PC-3 (cell line): ENCODE measurements at places on chromosomes 1 and 21.

DNA sequence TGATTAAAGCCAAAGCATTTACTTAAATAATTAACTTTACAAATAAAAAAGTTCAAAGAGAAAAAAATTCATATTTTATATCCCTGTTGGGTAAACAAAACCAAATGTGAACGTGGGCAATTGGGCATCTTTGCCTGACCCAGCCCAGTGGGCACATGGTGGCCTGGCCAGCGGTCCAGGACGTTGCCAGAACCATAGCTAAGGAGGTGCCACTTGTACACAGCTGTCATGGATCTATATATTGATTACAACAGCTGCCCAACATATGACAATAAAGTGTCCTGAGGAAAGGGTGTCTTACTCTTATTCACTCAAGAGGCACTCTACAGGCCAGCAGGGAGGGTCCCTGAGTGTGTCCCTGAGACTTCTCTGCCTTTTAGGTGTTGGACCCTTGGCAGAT, 78.5 kb downstream of the BCAR3 start:
- DNase-seq, result no peak

- DNase-seq, result no peak
Measured at GRCh38 chr1:118032883-118033282, 103.3 kb downstream of the WDR3 start.

- no peak for DNase-seq
Measured at GRCh38 chr1:84672080-84672854, 18.0 kb downstream of the SSX2IP start.

DNA sequence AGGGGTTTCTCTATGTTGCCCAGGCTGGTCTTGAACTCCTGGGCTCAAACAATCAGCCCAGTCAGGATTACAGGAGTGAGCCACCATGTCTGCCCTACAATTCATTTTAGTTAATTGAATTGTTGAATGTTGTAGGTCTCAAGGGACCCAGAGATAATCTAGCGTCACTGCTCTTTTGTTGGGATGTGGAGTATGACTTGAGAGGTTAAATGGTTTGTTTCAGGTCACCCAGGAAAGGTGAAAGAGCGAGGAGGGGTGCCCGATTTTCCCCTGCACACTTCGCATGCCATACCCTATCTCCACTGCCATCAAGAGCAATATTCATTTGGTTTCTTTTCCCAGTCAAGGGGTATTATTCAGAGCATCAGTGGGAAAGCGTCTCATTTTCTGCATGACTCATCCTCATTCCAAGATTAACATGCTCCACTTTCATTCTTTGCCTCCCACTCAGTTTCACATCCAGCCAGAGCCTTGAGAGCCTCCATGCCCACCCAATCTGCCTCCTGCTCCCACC, 13.1 kb upstream of the SLC30A1 start:
- peak; percentile 66 for DNase-seq

GRCh38 chr1:9843576-9843945, 19.8 kb upstream of the CLSTN1 start:
- DNase-seq, result peak; percentile 92

GRCh38 chr1:56309065-56309464, 270.3 kb downstream of the PLPP3 start:
- DNase-seq, result no peak

GRCh38 chr1:227935826-227936225, 11.9 kb downstream of the WNT9A start:
- DNase-seq, result no peak

GRCh38 chr1:88237058-88237457, 447.0 kb upstream of the PKN2 start:
- DNase-seq, result no peak

DNA sequence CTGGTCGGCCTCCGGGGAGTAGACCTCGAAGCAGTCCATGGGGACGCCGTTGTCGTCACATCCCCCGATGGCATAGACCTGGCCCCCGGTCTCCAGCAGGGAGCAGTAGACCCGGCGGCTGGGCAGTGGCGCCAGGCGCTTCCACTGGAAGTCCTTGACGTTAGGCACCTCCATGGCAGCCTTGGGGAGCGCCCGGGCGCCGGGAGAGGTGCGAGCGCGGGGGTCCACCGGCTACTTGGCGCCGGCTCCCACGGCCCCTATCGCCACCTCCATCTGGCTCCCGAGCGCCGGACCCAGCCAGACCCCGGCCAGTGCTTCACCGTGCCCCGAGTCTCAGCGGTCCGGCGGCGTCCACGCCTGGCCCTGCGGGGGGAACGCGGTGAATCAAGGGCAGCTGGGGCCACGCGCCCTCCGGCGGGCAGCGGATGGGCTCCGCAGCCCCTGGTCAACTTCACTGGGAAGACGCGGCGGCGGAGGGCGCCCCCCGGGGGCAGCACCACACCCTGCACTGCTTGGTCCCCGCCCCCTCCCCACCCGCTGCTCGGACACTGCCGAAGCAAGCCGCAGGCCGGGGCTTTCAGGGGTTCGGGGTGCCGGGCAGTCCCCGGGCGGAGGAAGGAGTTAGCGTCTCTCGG, 13.2 kb downstream of the KLHDC8A start:
- DNase-seq, result no peak

GRCh38 chr1:175015243-175015642, 8.0 kb downstream of the MRPS14 start:
- DNase-seq, result no peak

DNA sequence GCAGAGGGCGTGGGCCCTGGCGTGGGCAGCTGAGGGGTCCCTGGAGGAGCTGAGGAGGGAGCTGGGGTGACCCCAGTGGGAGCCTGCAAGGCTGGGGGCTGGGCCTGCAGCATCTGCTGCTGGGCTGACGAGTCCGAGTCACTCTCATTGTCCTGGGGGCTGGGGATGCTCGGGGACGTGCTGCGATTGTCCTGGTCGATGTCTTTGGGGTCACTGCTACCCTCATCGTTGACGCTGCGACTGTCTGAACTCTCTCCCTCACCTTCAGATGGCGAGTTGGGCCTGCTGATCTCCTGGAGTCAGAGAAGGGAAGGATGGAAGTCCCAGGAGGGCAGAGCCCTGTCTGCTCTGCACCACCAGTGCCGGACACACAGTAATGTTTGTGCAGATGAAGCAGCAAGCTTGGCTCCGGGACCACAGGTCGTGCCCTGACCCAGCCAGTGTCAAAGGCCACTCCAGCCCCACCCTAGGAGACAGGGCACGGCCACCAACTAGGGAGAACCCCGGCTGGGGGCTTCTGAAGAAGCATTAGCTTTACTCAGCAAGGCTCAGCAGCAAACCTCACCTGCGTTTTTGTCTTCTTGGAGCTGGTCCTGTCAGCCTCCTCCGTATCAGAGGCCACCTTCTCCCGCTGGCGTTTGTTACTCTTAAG, 43.4 kb downstream of the SLC45A1 start:
- DNase-seq, result no peak
